ENCODE measurements at places on chromosomes 5 and 9.

DNA sequence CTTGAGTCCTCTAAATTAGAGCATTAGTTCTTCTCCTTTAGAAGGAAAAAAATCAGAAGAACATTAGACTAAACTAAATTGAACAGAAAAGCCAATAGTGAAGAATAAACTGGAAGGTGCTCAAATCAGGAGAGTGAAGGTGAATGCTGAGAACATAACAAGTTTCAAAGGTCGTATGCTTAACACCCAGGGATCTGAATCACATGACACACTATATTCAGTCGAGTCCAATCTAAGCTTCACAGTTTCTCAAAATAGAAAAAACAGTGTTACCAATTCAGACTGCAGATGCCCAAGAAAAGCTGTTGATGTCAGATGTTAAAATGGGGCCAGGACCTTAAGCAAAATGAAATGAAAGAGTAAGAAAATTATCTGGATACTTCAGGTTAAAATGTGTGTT, 614.5 kb downstream of the EFNA5 start:
- no peak for DNase-seq

DNA sequence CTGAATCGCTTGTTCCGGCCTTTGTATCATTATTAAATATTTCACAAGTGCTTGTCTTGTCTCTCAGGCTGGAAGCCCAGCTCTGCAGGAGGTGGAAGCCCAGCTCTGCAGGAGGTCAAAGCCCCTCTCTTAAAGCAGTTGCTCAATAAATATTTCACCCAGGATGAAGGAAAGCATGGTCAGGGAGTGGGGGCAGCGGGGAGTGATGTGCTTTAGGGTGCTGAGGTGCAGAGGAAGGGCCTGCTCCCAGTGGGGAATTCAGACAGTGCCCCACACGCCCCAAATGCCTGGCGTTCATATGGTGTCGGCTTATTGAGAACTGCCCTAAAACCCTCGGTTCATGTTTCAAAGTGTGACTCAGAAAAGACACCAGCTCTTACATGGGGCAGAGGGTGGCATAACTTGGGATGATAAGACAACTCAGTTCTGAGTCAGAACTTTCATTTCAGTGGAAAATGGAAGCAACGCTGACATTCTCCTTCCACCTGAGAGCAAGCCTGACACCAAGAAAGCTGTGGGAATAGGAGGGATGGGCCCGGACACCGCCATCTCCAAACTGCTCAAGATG, 114.3 kb upstream of the DAP start:
- DNase-seq: no peak

GRCh38 chr5:54703133-54703532, 185.6 kb downstream of the SNX18 start:
- peak; percentile 87 for DNase-seq

GRCh38 chr9:128882677-128883603, 1.0 kb downstream of the LRRC8A start:
- peak; percentile 10 for DNase-seq

- DNase-seq: no peak
These were observed 49.8 kb upstream of the SH3PXD2B start for GRCh38 chr5:172503925-172504700.

DNA sequence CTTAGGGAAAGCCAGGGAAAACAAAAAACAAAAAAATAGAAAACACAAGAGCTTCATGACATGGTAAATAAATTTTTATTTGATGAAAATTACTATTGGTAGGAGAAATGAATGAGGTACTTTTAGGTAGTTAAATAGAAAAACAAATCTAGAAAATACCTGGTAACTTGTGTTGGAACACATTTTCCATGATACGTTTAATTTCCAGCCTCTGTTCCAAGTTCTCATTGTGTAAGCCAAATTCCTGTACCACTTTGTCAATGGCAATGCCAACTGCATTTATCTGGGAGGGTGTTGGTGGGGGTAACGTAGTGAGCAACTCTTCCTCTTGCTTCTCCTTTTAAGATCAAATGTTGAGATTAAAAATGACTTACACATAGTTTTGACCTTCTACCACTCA, 9.4 kb downstream of the TUT7 start:
- DNase-seq: no peak

Measured in astrocyte of the spinal cord (primary cell).